Neural progenitor cell (in vitro differentiated cells): ENCODE measurements at places on chromosomes 5 and 9. TPM values are rescaled to one million over a fixed set of nuclear protein-coding genes. Genes with fewer than 3 reads are reported as not detected.

GRCh38 chr5:67214707-67215447 is 18.3 kb upstream of the CD180 start:
- no peaks in the 10 kb centered on the region for H3K27me3 ChIP-seq
- H3K27ac ChIP-seq: no peak overlapping the region
- no peak for DNase-seq
- no peaks in the 10 kb centered on the region for H3K4me1 ChIP-seq
- H3K4me3 ChIP-seq: no peak overlapping the region

DNA sequence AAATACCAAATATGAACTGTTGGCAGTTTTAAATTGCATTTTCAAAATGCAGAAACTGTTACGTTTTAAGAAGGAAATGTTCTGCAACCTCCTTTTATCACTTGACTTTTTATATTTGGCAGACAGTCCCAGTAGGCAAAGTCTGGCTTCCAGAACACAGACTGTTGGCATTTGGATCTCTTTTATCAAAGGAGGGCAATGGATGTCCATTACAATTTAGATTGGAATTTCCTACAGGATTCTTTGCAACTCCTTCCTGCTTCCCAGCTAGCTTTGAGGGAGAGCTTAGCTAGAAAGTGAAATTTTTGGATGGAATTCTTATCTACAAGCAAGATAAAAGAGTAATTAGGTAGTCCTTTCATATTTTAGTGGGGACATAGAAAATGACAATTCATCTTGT is 142.6 kb downstream of the SLF1 start:
- no peaks in the 10 kb centered on the region for H3K36me3 ChIP-seq
- H3K27me3 ChIP-seq: no peaks in the 10 kb centered on the region
- DNase-seq: no peak
- H3K27ac ChIP-seq: no peak overlapping the region

DNA sequence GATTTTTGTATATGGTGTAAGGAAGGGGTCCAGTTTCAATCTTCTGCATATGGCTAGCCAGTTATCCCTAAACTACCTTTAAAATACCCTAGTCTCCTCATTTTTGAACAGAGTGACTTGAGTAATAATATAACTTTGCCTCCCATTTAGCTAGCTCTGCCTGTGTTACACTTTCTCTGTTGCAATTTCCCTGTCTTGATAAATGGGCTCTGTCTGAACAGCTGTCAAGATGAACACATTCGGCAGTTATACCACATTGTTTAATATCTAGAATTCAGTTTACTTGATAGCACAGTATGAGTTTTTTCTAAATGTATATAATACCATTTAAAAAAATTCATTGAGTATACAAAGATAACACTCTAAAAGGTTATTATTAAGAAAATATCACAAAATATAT is 562.9 kb upstream of the FTMT start:
- no peak for DNase-seq
- H3K4me3 ChIP-seq: no peak overlapping the region
- H3K4me1 ChIP-seq: no peaks in the 10 kb centered on the region
- no peak overlapping the region for H3K27ac ChIP-seq
- H3K36me3 ChIP-seq: no peaks in the 10 kb centered on the region

DNA sequence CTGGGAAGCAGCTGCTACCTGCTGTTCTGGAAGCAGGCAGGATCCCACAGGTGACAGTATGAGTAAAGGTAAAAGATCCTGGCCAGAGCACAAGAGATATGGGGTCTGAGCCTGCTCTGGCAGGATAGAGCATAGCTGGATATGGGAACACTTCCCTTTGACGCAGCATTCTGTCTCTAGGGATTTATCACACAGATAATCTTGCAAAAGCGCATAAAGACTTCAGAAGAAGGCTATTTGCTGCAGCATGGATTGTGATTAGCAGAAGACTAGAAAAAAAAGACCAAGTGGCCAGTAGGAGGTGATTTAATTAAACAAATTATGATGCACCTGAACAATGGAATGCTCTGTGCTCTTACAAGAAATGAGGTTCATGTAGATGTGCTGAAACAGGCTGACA is 52.4 kb upstream of the PWWP2A start:
- no peaks in the 10 kb centered on the region for H3K36me3 ChIP-seq
- DNase-seq: no peak
- H3K4me3 ChIP-seq: no peak overlapping the region
- H3K27ac ChIP-seq: no peak overlapping the region
- no peaks in the 10 kb centered on the region for H3K27me3 ChIP-seq

GRCh38 chr5:30453168-30453567 is 740.3 kb upstream of the CDH6 start:
- no peak for DNase-seq
- H3K27ac ChIP-seq: no peak overlapping the region
- no peaks in the 10 kb centered on the region for H3K36me3 ChIP-seq

GRCh38 chr9:100082782-100083181 is 16.0 kb downstream of the ERP44 start:
- H3K36me3 ChIP-seq: no peaks in the 10 kb centered on the region
- H3K4me3 ChIP-seq: no peak overlapping the region
- peaks cover 4% of the 10 kb centered on the region for H3K4me1 ChIP-seq
- DNase-seq: no peak
- H3K27me3 ChIP-seq: no peaks in the 10 kb centered on the region
- H3K27ac ChIP-seq: no peak overlapping the region

DNA sequence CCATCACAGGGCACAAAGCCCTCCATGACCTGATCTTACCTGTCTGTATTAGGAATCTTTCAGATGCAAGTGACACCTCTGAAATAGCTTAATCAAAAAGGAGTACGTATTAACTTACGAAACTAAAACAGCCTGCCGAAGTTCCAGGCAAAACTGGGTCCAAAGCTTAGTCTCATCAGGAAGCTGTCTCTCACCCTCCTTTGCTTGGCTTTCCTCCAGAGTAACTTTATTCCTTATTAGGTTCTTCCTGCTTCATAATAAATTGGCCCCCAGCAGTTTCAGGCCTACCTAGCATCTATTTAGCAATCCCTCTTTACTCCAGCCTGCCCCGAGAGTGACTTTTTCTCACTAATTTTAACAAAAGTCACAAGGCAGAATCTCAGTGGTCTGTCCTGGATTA is 58.4 kb upstream of the STK32A start:
- H3K4me1 ChIP-seq: peaks cover 7% of the 10 kb centered on the region
- H3K36me3 ChIP-seq: no peaks in the 10 kb centered on the region
- no peak overlapping the region for H3K27ac ChIP-seq
- no peak for DNase-seq
- no peaks in the 10 kb centered on the region for H3K27me3 ChIP-seq
- H3K4me3 ChIP-seq: no peak overlapping the region

DNA sequence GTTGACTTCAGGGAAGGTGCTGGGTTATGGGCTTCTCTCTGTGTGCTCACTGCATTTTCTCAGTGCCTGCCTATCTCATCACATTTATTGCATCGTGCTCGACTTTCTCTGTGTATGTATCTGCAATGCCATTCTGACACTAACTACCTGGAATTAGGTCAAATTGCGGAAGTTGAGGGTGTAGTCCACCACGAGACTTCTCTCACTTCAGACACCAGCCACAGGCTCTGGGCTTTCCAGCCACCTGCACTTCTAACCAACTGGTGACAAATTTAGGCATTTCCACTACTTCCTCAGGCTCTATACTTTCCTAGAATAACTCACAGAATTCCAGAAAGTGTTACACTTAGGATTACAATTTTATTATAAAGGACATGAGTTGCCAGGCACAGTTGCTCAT is 188.6 kb upstream of the ZNF608 start:
- H3K27ac ChIP-seq: no peak overlapping the region
- DNase-seq: no peak
- peaks cover 7% of the 10 kb centered on the region for H3K4me1 ChIP-seq
- H3K36me3 ChIP-seq: no peaks in the 10 kb centered on the region
- H3K4me3 ChIP-seq: no peak overlapping the region

GRCh38 chr5:7094626-7095025 is 301.3 kb upstream of the ADCY2 start:
- no peaks in the 10 kb centered on the region for H3K36me3 ChIP-seq
- no peaks in the 10 kb centered on the region for H3K27me3 ChIP-seq
- no peak overlapping the region for H3K27ac ChIP-seq
- H3K4me3 ChIP-seq: no peak overlapping the region
- DNase-seq: peak; percentile 79

DNA sequence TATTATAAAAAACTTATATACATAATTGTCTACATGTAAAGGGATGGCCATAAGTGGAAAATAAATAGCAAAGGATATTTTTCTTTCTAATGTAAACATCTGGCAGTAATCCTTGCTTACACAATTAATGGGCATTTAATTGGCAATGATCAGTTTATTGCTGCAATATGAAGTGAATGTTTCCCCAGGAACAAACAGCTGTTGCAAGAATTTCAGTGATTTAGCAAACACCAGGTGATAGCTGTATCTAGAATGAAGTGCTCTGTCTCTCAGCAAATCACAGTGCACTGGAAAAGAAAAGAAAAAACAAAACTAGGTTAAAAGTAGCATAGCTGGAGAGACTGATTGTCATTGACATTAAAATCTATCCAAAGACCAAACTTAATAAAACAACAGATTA is 594.5 kb upstream of the ARRDC3 start:
- H3K27me3 ChIP-seq: no peaks in the 10 kb centered on the region
- no peaks in the 10 kb centered on the region for H3K36me3 ChIP-seq
- no peak overlapping the region for H3K27ac ChIP-seq
- no peak for DNase-seq
- H3K4me3 ChIP-seq: no peak overlapping the region
- H3K4me1 ChIP-seq: no peaks in the 10 kb centered on the region

- no peak overlapping the region for H3K27ac ChIP-seq
- DNase-seq: no peak
- H3K4me1 ChIP-seq: peaks cover 39% of the 10 kb centered on the region
- H3K36me3 ChIP-seq: no peaks in the 10 kb centered on the region
- no peaks in the 10 kb centered on the region for H3K27me3 ChIP-seq
- no peak overlapping the region for H3K4me3 ChIP-seq
Observed at GRCh38 chr5:34005681-34006080, 2.2 kb downstream of the AMACR start.

DNA sequence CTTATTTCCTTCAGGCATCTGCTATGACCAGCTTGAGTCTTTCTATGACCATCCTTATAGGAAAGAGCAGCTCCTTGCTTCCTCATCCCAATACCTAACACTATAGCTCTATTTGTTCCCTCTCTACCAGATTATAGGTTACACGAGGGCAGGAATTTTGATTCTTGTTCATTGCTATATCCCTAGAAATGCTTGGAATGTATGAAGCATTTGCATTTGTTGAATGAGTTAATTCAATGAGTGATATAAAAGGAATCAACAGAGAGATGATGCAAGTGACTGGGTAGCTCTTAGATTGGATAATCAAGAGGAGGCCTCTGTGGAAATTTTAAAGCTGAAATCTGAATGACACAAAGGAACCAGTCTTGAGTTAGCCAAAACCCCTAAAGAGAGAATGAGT is 13.9 kb downstream of the ZCCHC9 start:
- no peak for DNase-seq
- no peak overlapping the region for H3K27ac ChIP-seq
- no peaks in the 10 kb centered on the region for H3K4me1 ChIP-seq
- peaks cover 14% of the 10 kb centered on the region for H3K36me3 ChIP-seq
- no peaks in the 10 kb centered on the region for H3K27me3 ChIP-seq

DNA sequence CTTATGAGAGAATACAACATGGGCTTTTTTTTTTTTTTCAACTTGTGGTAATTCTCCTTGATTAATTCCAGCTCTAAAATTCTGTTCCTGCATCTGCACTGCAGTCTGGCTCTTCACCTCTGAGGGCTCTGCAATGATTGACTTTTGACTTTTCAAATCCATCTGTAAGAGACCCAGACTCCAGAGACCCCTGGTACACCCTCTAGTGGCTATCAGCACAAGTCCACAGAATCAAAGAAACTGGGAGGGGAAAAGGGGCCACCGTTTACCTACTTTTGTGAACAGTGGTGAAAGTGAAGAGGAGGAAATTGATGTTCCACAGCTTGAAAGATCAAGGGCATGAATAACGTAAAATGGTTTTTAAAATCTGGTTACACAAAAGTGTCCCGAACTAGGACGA is 151.6 kb downstream of the SLIT3 start:
- H3K4me3 ChIP-seq: no peak overlapping the region
- H3K27me3 ChIP-seq: no peaks in the 10 kb centered on the region
- H3K36me3 ChIP-seq: no peaks in the 10 kb centered on the region
- peaks cover 3% of the 10 kb centered on the region for H3K4me1 ChIP-seq
- peak; percentile 67 for DNase-seq

- no peak overlapping the region for H3K4me3 ChIP-seq
- DNase-seq: no peak
- H3K4me1 ChIP-seq: no peaks in the 10 kb centered on the region
- no peaks in the 10 kb centered on the region for H3K36me3 ChIP-seq
- no peaks in the 10 kb centered on the region for H3K27me3 ChIP-seq
- H3K27ac ChIP-seq: no peak overlapping the region
Observed at GRCh38 chr5:68479524-68479923, 264.0 kb downstream of the PIK3R1 start.

GRCh38 chr9:127183814-127184582 is 61.6 kb upstream of the ANGPTL2 start:
- H3K4me3 ChIP-seq: no peak overlapping the region
- peaks cover 22% of the 10 kb centered on the region for H3K4me1 ChIP-seq
- no peak for DNase-seq
- no peaks in the 10 kb centered on the region for H3K27me3 ChIP-seq
- H3K36me3 ChIP-seq: no peaks in the 10 kb centered on the region

- no peaks in the 10 kb centered on the region for H3K27me3 ChIP-seq
- DNase-seq: no peak
- H3K4me1 ChIP-seq: no peaks in the 10 kb centered on the region
- no peak overlapping the region for H3K27ac ChIP-seq
- no peak overlapping the region for H3K4me3 ChIP-seq
- H3K36me3 ChIP-seq: no peaks in the 10 kb centered on the region
Observed at GRCh38 chr5:180421672-180422071, 68.5 kb upstream of the GFPT2 start.

GRCh38 chr5:127580731-127581130 is 63.3 kb downstream of the PRRC1 start:
- DNase-seq: no peak
- H3K27me3 ChIP-seq: no peaks in the 10 kb centered on the region
- H3K4me3 ChIP-seq: no peak overlapping the region

ALDH7A1 gene
- 112 and 128 TPM in 2 replicates for total RNA-seq

DMXL1 gene
- 18.6 and 45.5 TPM in 2 replicates for total RNA-seq

MAP1B gene
- 84.4 and 247 TPM in 2 replicates for total RNA-seq

PCDHGA10 gene
- 4.2 and 4.7 TPM in 2 replicates for total RNA-seq

SGCD gene
- under 0.01 TPM in 1 of 2 replicates, not detected in the other for total RNA-seq

C5orf46 gene
- not detected in 2 replicates for total RNA-seq

SELENOP gene
- 1.4 and 2.0 TPM in 2 replicates for total RNA-seq

SH3TC2 gene
- total RNA-seq: 0.12 and 0.69 TPM in 2 replicates
